T-helper 22 cell (primary cell): ENCODE measurements at places on chromosomes 3 and 15.

GRCh38 chr15:50123861-50124557 is 5.0 kb upstream of the ATP8B4 start:
- DNase-seq: no peak

- DNase-seq: no peak
Observed at GRCh38 chr3:48621461-48621869, at the start of gene TMEM89. Gene TMEM89, minus strand, starts transcription at chr3:48621769. Its CDS starts 13 bp downstream, at chr3:48621756.

DNA sequence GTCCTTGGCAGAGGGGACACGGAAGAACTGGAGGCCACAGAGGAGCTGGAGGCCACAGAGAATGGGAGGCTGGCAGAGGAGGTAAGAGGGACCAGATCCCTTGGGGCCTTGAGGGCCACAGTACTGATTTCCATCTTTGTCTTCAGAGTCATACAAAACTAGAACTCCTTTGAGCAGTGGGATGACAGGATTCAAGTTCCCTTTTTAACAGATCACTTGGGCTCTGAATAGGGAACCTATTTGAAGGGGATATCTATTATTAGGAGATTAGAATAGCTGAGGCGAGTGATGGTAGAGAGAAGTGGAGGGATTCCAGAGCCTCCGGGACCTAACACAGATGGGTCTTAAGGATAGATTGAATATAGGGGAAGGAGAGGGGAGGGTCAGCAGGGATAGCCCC is 55.7 kb downstream of the OXNAD1 start:
- no peak for DNase-seq

DNA sequence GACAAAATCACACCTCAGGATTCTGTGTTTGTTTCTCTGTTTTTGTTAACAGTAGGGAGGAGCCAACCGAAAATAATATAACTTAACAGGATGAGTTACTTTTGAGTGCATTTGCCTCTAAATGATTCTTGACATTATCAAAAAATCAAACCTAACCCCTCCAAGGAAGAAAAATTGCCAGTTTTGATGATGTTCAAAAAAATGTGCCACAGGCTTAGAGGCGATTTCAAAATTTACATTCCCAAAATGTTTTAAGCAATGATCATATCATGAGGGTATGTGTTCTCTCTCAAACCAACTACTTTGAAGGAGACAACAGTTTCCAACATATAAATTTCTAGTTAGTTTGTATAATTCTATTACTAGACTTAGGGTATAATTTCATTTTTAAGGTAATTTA is 6.7 kb downstream of the VGLL3 start:
- DNase-seq: no peak

DNA sequence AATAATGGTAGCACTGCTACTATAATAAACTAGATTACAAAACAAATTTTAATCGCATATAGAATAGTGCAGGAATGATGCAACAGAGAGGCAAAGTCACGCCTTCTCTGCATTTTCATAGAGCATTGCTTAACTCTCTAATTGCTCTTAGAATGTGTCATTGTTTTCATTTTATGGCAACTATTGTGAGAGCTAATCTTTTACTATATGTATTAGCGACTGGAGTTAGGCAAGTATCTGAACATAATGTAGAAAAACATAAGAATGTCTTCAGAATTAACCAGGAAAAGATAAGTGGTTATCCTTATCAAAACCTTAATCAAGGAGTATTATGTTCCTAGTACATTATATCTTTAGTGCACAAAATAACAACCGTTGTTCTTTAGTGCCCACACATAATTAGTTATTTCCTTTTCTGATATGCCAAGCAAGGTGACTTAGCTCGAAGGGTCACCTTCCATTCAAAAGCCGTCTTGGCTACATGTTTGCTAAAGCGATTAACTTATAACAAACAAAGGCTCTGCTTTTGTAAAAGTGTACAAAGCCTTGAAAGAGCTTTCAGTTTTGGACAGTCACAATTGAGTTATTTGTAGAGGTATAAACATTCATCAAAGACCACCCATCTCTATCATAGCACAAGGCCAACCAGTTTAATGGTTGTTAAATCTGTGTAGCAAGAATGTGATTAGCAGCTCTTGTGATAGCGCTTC is 1328.9 kb downstream of the ROBO2 start:
- DNase-seq: no peak

DNA sequence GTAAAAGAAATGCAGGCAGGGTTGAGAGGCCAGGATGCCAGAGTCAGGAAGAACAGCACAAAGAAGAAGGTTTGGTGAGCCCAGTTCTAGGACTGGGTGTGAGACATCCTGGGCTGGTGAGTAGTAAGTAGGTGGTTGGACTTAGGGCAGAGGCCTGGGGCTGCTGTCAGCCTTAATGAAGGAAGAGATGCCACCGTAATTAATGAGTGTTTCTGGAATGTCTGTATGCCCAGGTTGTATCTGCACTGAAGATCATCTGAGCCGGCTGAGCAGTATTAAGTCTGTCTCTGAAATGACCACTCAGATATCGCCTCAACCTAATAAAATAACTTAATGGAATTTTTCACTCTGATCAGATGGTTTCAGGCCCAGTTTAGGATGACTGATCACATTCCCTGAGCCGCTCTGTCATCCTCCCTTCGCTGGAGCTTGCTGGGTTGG is 532.9 kb upstream of the IL12A start:
- no peak for DNase-seq
